Activated CD8-positive, alpha-beta memory T cell treated with anti-CD3 and anti-CD28 coated beads for 1 hour (primary cell): ENCODE measurements at places on chromosomes 4 and X.

- DNase-seq = no peak
Observed at GRCh38 chr4:76571274-76571673, 136.2 kb downstream of the SHROOM3 start.

DNA sequence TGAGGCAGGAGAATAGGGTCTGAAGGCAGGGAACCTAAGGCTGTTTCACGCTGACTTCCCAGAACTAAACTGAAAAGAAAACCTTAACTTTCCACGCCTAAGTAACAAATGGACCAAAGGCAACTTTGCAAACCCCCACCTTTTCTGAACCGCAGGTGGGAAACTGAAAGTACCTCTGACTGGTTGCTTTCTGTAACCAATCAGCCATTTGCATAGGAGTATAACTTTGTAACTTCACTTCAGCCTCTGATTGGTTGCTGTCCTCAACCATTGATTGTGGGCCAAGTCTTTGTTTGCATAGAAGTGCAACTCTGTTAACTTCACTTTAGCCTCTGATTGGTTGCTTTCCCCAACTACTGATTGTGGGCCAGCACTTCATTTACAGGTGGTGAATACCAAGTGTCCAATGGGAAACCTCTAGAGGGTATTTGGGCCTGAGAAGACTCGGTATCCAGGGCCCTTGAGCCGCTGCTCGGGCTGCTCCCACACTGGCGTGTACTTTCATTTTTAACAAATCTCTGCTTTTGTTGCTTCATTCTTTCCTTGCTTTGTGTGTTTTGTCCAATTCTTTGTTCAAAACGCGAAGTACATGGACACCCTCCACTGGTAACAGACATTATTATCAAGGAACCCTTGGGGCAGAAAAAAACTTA is 121.6 kb upstream of the CBR4 start:
- no peak for DNase-seq

GRCh38 chr4:98517218-98518021 is 141.0 kb downstream of the TSPAN5 start:
- no peak for DNase-seq

GRCh38 chr4:119930546-119930945 is 136.1 kb downstream of the MAD2L1 start:
- no peak for DNase-seq

DNA sequence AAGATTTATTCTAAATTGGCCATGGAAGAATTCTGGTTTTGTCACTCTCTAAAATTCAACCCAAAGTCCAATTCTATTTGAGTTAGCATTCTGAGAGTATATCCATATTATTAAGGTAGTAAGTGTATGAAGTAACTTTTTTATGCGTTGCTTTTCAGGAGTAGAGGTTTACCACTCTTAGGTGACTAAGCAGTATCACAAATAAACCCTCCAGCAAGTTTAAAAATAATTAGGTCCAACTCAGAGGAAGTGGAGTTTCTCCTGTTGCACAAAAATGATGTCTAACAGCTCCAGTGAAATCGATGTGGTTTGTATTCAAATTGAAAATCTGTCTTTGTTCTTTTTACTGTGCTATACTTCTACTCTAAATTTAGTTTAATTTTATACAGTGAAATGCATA is 6.6 kb downstream of the SCML1 start:
- DNase-seq = no peak

DNA sequence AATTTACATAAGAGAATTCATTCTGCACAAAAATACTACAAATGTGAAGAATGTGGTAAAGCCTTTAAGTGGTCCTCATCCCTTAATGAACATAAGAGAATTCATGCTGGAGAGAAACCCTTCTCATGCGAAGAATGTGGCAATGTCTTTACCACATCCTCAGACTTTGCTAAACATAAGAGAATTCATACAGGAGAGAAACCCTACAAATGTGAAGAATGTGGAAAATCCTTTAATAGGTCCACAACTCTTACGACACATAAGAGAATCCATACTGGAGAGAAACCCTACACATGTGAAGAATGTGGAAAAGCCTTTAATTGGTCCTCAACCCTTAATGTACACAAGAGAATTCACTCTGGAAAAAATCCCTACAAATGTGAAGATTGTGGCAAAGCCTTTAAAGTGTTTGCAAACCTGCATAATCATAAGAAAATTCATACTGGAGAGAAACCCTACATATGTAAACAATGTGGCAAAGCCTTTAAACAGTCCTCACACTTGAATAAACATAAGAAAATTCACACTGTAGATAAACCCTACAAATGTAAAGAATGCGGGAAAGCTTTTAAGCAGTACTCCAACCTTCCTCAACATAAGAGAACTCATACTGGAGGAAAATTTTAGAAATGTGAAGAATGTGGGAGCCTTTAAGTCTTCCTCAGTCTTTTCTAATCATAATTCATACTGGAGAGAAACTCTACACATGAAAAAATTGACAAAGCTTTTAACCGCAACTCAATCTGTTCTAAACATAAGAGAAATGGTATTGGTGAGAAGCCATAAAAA is 37.4 kb downstream of the ZNF718 start:
- no peak for DNase-seq

- no peak for DNase-seq
Observed at GRCh38 chr4:96102541-96103026, 262.7 kb downstream of the PDHA2 start.

DNA sequence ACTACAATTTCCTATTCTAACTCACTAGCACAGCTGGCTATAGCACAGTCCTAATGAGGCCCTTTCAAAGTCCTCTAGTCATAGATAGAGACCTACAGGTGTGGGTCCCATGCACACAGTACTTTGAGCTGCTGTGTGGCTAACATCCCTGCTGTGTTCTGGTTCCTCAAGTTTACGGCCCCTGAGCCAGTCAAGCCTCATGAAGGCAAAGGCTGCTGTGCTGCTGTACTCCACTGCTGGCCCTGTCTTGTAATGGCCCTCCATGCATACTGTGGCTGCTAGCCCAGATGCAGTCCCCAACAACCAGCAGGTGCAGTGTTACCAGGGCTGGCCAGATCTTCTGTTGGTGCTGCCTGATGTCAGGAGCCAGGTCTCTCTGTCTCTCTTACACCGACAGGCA is 23.4 kb upstream of the ENPEP start:
- DNase-seq = no peak

DNA sequence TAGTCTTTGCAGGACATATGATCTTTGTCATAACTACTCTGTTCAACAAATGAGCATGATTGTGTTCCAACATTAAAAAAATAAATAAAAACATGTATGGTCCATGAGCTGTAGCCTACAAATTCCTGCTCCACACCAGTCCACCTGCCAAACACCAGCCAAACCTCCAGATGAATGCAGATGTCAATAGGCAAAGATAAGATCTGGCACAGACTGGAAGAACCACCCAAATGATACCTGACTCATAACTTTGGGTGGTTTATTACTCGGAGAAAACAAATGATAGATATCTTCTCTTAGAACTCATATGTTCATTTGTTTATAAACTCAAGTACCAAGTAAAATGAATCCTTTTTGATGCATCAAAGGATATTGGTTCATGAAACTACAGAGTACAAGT is 425.1 kb downstream of the GBA3 start:
- DNase-seq = no peak

DNA sequence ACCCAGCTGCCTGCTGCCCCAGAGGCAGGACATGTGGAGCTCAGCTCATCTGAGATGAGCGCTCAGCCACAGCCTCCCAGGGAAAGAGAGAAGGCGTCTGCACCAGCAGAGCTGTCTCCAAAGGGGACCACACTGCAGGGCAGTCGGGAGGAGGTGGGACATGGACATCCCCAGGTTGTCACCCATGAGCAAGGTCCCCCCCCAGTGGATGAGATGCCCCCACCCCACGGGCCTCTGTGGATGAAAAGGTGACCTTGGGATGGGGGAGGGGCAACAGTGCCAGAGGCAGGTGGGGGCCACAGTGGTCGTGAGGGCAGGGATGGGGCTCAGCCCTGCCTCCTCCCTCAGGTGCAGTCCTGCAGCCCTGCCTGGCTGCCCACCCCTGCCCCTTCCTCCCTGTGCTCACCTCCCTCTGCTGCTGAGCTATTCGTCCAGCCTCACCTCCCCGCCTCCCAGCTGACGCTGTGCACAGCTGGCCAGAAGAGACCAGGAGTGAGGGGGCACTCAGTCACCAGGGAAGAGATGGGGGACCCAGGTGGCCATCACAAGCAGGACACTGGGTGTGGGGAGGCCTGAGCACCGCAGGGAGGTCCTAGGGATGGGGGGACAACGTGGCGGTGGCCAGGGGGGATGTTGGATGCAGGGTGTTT is 9.3 kb downstream of the NKX1-1 start:
- no peak for DNase-seq
